ENCODE measurements at places on chromosomes 3 and 15.

- DNase-seq = no peak
These were observed 9.2 kb downstream of the SEC13 start for GRCh38 chr3:10311710-10312109.

- DNase-seq = no peak
These were observed 24.6 kb downstream of the CDIN1 start for GRCh38 chr15:36603987-36604386.

GRCh38 chr3:107045791-107046190 is 331.4 kb upstream of the CCDC54 start:
- no peak for DNase-seq

DNA sequence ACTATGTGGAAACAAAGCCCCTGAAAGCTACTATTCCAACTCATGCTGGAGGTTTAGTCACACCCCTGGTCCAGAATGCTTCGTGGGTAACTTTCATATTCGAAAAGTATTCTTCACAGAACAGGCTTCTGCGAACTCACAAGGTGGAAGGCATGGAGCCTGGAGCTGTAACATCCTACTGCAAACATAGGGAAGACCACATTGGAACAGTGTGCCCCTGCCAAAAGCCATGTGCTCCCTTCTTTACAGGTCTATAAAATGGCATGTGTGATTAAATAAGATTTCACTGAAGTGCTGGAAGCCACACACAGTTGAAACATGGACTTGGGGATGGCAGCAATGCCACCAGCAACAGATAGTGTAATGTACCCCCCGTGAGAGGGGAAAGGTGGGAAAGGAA is 105.9 kb downstream of the GREM1 start:
- no peak for DNase-seq

DNA sequence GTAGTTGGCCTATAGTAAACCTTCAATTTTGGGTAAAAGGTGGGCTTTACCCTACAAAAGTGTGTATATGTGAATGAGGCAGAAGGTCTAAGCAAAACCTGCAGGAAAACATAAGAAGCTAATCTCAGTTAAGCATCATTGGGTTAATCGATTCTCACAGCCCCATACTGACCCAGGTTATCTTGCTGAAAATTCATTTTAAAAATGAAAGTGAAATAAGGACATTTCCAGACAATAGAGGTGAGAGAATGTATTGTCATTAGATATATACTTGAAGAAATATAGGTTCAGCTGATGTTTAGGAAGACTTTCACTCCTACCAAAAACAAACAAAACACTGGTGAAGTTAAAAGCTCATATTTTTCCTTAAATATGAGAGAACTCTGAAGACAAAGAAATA is 85.6 kb downstream of the MCF2L2 start:
- DNase-seq = no peak

DNA sequence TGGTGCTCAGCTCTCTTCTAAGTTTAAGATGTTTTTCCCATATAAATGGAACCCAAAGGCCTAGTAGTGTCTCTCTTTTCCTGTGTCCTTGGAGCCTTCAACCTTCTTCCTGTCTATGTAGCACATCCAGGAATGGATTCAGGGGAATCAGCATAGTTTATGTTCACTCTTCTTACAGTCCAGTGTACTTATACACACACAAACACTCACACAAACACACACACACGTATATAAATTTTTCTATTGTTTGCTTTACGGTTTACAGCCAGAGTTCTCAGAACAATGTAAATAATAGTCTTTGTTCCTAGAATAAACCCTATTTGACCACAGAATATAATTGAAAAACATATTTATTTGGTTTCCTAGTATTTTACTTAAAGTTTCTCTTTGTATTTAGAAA is 36.9 kb downstream of the STAC start:
- no peak for DNase-seq

DNA sequence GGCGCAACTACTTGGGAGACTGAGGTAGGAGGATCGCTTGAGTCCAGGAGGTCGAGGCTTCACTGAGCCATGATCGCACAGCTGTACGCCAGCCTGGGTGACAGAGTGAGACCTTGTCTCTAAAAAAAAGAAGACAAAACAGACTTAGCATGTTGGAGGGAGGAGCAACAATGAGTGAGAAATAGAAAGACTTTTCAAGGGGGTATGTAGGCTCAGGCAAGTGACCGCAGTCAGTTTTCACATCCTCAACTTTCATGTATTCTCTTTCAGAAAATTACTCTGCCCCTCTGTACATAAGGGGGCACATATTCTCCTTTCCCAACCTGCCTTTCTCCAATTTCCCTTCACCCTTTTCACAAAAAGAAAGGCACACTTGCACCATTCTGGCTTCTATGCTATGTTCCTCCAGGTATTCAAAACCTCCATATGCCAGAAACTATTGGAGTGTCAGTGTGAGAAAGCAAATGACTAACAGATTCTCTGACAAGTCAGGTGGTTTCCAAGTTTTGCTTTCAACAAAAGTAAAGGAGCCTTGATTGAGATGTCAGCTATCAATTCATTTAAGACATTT is 7.6 kb downstream of the NSUN3 start:
- no peak for DNase-seq

GRCh38 chr15:60065951-60066350 is 61.8 kb downstream of the FOXB1 start:
- peak; percentile 33 for DNase-seq

- DNase-seq = no peak
These were observed 90.1 kb downstream of the OTOL1 start for GRCh38 chr3:161586556-161587235.

GRCh38 chr15:39947401-39948197 is 13.7 kb downstream of the EIF2AK4 start:
- no peak for DNase-seq

DNA sequence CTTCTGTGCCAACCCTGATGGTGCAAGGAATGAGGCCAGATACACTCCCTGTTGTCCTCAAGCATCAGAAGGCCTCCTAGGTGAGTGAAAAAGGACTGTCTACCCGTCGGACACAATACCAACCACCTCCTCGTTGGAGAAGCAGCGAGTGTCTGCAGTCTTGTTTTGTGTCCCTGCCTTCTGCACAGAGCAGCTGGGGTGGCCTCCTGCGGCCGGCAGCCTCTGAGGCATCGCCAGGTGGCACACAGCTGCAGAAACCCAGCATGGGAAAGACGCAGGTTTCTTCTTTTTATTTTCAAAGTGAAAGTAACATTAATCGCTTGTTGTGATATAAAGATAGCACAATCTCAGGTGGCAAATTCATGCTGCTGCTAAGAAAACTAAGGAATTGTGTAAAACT is 509.9 kb downstream of the OCA2 start:
- no peak for DNase-seq

GRCh38 chr15:89670971-89671560 is 8.1 kb downstream of the PLIN1 start:
- DNase-seq = no peak

DNA sequence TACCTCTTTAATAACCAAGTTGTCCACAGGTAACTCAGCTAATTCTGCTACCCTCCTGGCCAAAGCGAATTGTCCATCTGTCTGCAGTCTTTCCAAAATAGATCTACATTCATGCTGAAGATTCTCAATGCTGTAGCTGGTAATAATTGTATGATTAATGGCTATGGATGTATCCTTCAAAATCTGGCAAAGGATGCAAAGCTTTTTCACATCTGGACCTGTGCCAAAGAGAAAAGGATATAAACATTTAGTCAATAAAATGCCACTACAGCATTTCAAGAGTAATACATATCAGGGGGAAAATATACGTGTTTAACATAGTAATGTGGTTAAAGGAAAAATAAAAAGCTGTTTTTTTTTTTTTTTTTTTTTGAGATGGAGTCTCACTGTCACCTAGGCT is 48.7 kb downstream of the EIF3J start:
- no peak for DNase-seq

- no peak for DNase-seq
These were observed 12.2 kb upstream of the TMEM40 start for GRCh38 chr3:12771236-12771635.

GRCh38 chr3:119796785-119797184 is 14.9 kb downstream of the NR1I2 start:
- DNase-seq = no peak

DNA sequence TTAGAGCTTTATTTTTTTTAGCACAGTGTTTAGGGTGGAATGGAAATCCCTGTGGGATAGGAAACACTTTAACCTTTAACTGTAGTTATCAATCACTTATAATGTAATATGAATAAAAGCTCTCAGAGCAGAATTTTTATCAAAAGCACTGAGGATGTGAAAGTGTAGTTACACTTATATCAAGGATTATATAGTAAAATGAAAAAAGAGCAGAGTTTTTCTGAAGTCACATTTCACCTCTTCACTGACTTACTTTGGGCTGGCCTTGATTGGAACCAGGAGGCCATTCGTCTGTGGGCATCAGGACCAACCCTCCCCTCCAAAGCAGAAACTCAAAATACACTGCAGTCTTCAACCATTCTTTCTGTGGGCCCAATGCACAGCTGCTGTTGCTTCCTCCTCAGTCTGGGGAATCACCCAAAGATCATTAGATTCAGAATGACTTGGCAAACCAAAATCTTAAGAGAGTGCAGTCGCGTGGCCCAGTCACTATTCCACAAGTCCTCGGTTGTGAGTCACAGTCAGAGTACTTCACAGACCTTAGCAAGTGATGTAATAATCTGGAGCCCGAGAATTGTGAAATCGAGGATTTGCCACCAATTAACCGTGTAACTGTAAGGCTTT is 132.6 kb upstream of the COL8A1 start:
- DNase-seq = peak; percentile 82

DNA sequence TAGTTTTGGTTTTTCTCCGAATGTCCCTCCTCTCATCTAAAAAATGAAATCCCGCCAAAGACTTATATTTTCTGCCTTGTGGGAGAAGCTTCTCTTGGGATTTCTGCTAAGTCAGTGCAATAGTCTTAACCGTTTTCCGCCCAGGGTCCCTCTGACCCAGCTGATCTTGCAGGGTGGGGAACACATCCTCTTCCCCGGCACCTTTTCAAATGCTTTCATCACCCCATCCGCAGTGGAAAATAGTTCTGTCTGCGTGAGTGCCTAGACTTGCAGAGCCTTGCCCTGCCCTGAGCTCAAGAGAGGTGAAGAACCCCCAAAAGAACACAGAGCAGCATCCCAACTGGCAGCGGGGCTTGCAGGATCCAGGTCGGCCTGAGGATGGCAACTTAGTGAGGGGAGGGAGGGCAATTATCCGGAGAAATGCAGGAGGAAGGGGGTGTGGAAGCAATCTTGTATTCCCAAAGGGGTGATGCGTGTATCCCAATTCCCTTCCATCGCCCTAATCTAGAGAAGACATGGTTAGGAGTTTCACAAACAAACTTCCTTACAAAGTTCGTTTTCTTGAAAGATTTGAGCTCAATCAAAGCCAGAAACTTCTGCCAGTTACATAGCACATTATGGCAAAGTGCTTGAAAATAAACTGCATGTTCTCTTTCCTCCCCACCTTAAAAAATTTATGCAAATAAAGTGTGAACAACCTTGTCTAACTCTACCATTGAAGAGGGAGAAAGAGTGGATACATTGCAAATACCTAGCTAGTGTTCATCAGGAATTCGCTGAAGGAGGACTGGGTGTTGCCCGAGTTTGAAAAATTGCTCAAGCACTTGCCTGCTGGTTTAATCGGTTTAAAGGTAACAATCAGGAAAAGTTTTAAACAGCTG is 79.9 kb downstream of the NR2F2 start:
- peak; percentile 33 for DNase-seq

GRCh38 chr3:44833394-44833793 is 28.3 kb upstream of the TMEM42 start:
- DNase-seq = no peak

GRCh38 chr15:67006083-67007065 is 59.0 kb upstream of the SMAD3 start:
- DNase-seq = no peak

DNA sequence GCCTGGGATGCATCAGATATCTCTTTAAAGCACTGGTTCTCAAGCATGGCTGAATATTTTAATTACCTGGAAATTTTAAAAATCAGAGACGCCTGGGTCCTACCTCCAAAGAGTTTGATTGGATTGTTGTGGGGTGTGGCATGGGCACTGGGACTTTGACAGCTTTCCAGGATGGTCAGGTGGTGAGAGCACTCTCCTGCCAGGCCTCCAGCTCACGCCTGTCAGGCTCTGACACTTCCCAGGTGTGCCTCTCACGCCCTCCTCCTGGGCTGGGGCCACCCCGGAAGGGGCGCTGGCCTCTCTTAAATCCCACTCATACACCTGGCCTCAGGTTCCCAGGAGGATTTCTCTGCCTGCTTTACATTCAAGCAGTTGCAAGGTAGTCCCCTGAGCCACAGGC is 48.5 kb downstream of the AMOTL2 start:
- DNase-seq = no peak

- no peak for DNase-seq
These were observed 522 bp downstream of the MED12L start for GRCh38 chr3:151085889-151086483.

DNA sequence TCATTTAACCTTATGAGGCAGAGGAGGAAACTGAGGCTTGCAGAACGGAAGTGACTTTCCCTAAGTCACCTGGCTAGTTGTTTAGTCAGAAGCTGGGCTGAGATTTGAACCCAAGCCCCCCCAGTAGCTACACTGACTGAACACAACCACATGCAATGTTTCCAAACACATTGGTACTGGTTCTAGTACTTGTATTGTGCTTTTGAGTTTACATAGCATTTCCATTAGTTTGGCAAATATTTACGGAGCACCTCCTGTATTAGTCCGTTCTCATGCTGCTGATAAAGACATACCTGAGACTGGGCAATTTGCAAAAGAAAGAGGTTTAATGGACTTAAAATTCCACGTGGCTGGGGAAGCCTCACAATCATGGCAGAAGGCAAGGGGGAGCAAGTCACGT is 56.3 kb upstream of the ITGA11 start:
- DNase-seq = no peak

DNA sequence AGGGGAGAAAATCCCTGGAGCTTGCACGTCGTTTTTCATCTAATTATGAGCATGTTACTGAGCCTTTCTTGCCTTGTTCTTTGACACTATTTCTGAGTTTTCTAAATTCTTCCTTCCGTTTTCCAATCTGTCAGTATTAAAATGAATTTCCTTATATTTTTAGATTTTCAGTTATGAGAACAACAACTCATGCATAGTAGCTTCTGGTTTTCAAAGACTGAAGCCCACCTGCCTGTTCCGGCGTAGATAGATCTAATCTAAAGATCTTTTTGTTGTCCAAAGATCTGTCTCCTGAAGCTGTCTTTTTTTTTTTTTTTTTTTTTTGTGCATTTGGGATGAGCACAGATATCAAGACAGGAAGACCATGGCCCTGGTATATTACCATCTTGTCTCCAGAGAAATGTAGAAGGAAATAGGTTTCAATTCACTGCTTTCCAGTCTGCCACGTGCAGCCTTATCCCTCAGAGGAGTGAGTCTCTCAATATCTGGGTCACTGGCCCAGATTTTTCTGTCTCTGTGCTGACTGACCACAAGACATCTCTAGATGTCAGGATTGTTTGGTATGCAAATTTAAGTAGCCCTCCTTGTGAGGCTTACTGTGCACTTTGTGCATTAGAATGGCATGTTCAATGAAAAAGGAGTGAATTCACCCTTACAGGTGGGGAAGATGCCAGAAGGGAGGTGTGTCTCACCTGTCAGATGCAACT is 222.3 kb upstream of the TMC3 start:
- no peak for DNase-seq
